ENCODE measurements at places on chromosomes 13 and 19.

DNA sequence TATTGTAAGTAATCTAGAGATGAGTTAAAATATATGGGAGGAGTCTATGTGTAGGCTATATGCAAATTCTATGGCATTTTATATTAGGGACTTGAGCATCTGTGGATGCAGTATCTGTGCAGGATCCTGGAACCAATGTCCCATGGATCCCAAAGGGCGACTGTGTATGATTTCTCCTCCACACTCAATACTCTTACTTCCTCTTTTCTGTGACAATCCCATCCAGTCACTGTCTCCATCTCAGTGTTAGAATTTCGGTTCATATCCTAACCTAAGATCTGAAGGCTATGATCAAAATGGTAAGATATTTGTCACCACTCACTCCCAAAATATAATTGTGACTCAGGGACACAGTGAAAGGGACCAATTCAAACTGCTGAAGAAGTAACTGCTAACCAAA lies 15.1 kb upstream of the ZNF599 start:
- DNase-seq = no peak

- no peak for DNase-seq
Measured at GRCh38 chr13:109816112-109816807, 29.9 kb upstream of the IRS2 start.

- no peak for DNase-seq
Measured at GRCh38 chr13:67369895-67370660, 139.9 kb upstream of the PCDH9 start.

DNA sequence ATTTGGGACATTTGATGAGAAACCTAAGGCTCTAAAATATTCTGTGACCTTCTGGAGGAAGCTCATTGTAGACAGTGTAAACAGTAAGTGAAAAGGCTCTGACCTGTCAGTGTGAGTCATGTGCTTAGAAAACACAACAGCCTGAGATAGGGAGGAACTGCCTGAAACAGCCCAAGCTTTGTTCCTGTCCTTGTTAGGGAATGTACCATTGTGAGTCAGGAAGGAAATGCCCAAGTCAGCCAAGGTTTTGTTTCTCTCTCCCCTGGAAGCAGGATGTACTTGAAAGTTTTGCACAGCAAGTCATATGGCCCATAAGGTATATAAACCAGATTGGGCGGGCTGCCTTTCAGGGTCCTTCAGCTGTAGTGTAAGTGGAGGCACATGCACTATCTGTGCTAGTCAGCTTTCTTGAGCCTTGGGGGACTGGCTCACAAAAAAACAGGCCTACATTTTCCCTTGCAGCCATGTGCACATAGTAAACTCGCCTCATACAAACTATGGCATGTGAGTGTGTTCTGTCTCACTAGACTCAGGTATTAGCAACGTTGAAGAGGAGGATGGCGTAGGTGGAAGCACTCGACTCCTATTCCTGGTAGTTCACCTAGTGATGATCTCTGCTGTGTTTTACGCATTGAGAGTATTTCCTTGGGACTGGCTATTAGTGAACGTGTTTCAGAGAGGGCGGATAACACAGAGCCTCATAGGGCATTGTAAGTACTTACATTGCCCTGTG lies 141.2 kb upstream of the KLHL1 start:
- DNase-seq = no peak

DNA sequence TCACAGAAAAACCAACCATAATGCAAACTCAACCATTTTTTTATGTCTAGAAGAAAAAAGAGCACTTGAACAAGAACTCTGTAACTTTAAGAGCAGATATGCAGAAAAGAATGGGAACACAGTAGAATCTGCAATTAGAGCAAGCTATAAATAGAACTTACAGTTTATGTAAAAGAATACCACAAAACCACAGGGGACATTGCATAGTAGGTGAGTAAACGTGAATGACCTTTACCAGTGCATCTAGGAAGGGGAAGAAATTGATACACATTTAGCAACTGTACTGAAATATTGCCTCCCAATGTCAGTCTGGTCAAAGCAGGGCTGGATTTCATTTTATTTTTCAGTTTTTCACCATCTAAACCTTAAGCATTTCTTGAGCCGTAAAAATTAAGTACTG lies 242.2 kb upstream of the EDNRB start:
- no peak for DNase-seq

GRCh38 chr13:111484959-111485358 lies 164.5 kb downstream of the TEX29 start:
- DNase-seq = no peak

DNA sequence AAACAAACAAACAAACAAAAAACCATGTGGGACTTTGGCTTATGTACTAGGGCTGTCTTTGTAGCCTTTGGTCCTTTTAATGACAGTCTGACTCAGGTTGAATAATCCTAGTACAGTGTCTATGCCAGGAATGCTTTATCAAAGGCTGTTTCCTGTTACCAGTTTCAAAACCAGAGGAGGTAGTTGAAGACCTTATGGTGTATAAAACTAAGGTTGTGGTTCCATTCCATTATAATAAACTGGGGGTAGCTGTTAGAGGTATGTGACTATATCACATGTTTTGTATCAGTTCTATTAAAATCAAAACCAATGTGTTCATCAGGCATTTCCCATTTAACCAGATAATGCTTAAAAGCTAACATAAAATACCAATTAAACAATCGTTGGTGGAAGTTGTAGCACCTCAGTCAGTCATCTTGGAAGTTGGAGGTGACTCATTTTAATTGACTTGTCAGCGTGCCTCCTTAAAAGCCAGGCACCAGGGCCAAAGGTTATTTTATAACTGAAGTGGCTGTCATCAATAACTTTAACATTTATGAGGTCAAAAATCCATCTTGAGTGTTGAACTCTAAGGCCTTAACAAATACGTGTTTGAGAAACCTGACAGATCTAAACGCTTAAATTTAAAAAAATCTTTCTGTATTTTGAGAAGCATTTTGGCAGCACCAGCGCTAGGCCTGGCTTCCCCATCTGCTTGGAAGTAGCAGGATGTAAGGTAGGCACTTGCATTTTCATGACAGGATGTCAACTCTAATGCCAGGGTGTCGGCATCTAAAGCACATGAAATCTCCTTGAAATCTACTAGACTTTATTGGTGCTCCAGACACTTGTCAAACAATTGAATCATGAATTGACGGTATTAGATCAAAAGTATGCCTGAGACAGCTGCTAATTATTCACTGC lies 162.5 kb downstream of the LMO7 start:
- peak; percentile 6 for DNase-seq

- DNase-seq = no peak
Measured at GRCh38 chr13:35496006-35496405, 19.5 kb upstream of the MAB21L1 start.

- peak; percentile 8 for DNase-seq
Measured at GRCh38 chr13:20230913-20231838, 943 bp downstream of the GJB6 start.

- no peak for DNase-seq
Measured at GRCh38 chr19:37778613-37779126, 716 bp downstream of the ZNF573 start.

GRCh38 chr13:54004026-54004699 lies 975.5 kb downstream of the OLFM4 start:
- DNase-seq = no peak

Measured in stimulated activated CD4-positive, alpha-beta T cell treated with anti-CD3 and anti-CD28 coated beads, Interleukin-4, amount 100 ng/mL, for 24 hours (primary cell).